ENCODE measurements at places on chromosomes 5 and 9.
A peak's percentile ranks its signal among the peaks of the same experiment; 100 is the strongest.

GRCh38 chr9:137974746-137975526 is 97.4 kb downstream of the CACNA1B start:
- no peak for DNase-seq

- DNase-seq: no peak
These were observed 93.7 kb upstream of the DAB2 start for GRCh38 chr5:39518516-39518915.

GRCh38 chr5:140927228-140927573 is 1.1 kb downstream of the PCDHAC1 start:
- DNase-seq: no peak

GRCh38 chr5:135466178-135467050 is 14.3 kb upstream of the TIFAB start:
- DNase-seq: peak; percentile 15

- DNase-seq: no peak
These were observed 32.1 kb downstream of the LCP2 start for GRCh38 chr5:170265522-170265921.

- no peak for DNase-seq
These were observed 198.6 kb downstream of the TLE1 start for GRCh38 chr9:81490605-81491331.

DNA sequence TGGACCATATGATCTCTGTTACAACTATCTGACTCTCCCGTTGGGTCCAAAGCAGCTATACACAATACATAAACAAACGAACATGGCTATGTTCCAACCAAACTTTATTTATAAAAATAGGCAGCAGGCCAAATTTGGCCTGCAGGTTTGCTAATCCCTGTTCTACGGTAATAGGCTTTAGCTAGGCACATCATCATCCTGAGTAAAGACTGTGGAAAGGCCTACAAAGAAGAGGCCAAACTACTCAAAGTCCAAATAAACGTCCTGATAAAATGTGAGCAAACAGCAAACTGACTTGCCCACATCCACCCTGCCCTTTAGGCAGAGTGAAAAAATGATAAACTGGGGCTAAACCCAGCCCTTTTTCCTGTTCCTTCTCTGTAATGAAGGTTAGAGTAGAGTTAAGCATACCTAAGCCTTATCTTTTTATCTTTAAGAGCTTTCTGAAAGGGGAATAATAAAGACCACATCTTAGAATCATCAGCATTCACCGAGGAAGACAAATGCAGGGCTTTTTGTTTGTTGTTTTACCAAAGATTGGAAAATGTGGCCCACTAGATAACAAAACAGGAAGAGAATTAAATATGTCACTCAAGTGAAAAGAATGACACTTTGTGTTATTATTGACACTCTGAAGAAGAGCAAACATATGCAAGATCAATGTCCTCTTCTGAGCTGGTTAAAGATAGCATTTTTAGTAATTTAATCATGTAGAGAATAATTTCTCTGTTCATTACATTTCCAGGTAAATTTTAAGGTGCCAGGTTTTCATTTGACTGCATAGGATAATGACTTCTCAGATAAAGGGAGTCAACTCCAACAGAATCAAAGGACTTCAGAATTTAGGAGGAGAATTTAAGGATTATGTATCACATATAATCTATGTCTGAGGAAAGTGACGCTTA is 160.0 kb upstream of the GNA14 start:
- no peak for DNase-seq

DNA sequence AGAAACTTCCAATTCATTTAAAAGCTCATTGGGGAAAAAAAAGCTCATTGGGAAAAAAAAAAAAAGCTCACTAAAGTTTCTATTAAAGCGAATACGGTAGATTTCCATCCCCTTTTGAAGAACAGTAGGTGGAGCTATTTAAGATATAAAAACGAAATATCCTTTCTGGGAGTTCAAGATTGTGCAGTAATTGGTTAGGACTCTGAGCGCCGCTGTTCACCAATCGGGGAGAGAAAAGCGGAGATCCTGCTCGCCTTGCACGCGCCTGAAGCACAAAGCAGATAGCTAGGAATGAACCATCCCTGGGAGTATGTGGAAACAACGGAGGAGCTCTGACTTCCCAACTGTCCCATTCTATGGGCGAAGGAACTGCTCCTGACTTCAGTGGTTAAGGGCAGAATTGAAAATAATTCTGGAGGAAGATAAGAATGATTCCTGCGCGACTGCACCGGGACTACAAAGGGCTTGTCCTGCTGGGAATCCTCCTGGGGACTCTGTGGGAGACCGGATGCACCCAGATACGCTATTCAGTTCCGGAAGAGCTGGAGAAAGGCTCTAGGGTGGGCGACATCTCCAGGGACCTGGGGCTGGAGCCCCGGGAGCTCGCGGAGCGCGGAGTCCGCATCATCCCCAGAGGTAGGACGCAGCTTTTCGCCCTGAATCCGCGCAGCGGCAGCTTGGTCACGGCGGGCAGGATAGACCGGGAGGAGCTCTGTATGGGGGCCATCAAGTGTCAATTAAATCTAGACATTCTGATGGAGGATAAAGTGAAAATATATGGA is at the start of gene PCDHGA12:
TSS of gene PCDHGA12 (plus strand) at position 176 of the 782 bp plus-strand sequence. CDS start at position 429, 253 bp downstream.
- no peak for DNase-seq

DNA sequence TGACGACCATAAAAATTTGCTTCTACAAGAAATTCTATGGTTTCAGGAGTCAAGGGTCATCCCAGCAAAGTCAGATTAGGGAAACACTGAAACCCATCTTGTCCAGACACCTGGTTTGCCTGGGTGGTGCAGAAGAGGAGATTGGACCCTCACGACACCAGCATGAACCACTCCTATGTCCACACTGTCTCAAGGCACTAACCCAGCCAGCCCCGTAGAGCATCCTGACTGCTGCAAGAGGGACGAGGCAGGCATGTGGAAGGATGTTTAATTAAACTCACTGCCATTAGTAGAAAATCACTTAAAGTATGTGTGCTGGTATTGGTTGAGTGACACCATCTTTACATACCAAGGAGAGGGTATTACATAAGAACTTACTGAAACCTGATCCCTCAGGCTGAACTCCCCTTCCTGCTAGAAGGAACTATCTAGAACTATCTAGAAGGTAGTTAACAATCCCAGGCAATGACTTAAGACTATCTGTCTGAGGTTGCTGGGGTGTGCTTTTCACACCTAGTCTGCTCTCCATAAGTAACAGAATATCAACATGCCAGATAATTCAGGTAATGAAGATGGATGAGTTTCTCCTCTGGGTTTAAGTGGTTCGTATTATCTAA is 93.6 kb downstream of the SEMA6A start:
- DNase-seq: no peak

DNA sequence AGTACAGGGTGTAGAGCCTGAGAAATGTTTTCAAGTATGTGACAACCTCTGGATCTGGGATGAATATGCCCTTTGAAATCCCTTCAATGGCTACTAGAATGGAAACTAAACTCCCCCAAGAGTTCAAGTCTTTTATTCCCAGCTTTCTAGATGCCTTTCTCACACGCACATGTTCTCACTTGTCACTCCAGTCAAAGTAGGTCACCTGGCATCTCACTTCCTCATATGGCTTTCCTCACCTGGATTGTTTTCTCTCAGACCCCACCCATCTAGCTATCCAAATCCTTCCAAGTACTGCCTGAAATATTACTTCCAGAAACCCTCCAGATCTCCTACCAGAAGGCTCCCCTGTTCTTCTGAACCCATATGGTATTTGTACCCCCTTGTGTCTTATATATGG is 615.4 kb upstream of the KLF4 start:
- no peak for DNase-seq

- no peak for DNase-seq
These were observed 179.0 kb downstream of the ROR2 start for GRCh38 chr9:91771027-91771426.

GRCh38 chr5:73352649-73353230 is 95.8 kb downstream of the FOXD1 start:
- no peak for DNase-seq
